ENCODE measurements at places on chromosomes 5 and 9. TPM values are rescaled to one million over a fixed set of nuclear protein-coding genes. Genes with fewer than 3 reads are reported as not detected.

- DNase-seq = peak; percentile 6
Measured at GRCh38 chr5:73312146-73312871, 136.3 kb downstream of the FOXD1 start.

DNA sequence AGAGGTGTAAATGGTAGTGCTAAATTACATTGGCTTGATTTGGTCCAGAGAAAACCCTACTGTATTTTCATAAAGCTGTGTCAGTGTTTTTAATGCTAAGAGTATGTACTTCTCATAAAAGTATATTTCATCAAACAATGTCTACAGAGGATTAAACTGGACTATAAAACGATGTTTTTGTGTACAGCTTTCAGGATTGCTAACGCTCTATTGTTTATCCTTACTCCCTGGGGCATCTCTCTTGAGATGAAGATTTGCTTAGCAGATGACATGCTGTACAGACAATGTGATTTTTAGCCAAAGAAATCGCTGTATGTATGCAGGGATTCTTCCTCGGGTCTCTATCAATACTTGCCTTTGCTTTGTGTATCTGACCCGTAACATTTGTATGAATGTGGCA, 216.0 kb downstream of the FBXL7 start:
- DNase-seq = no peak

DNA sequence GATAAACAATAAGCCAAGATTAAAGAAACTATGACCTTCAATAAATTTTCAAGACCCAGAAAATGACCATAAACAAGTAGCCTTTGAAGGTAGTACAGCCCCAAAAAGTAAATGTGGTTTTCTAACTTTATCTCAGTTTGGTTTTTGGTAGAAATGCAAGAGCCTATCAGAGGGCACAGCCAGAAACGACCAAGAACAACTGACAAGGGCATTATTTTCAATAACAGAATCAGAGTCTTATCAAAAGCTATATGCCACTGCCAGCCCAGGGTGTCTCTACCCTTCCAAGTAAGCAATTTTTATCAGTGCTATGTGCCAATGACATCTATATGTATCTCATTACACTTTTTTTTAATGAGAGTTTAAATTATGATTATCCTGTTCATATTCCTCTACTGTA, 11.8 kb upstream of the SPINK6 start:
- no peak for DNase-seq

- DNase-seq = peak; percentile 51
Measured at GRCh38 chr5:5340206-5340729, 82.2 kb upstream of the ICE1 start.

GRCh38 chr9:137112564-137113384, 1.8 kb downstream of the DPP7 start:
- no peak for DNase-seq

- no peak for DNase-seq
Measured at GRCh38 chr5:171010816-171011215, 149.0 kb downstream of the RANBP17 start.

DNA sequence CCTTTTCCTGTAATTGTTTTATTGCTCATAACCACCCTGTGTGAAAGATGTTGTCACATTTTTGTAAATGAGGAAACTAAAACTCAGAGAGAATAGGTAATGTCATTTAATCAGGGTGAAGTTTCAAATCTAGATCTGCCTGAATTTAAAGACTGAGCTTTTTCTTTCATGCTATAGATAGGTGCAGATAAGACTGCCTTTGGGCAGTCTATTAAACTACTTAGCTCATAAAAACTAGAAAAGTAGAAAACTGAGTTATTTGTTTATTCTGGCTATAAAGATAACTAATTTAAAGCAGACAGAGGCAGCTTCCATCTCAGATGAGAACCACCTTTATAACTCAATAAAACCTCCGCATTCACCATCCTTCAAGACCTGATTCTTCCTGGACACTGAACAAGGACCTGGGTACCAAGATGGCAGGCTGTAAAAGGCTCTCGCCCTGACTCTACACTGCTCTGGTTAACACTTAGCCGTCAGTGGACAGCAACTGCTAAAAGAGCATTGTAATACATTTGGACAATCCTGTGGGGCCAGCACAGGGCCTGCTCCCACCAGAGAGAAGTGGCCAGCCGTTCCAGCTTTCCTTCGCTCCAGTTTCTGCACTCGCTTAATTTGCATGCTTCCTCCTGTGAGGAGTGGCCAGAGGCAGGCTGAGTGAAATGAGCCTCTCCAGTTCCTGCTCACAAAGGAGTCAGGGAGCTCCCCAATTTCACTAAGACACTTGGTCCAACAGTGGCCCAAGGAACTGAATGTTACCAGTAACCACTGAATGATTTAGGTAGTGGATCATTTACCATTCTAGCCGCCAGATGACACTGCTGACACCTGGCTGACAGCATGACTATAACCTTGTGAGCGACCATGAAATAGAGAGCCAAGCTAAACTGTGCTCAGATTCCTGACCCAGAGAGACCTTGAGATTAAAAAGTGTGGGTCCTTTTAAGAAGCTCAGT, 566.4 kb downstream of the EFNA5 start:
- peak; percentile 77 for DNase-seq

GRCh38 chr9:137678202-137678601, 59.4 kb downstream of the EHMT1 start:
- DNase-seq = no peak

- peak; percentile 80 for DNase-seq
Measured at GRCh38 chr9:104863180-104863883, 64.6 kb downstream of the ABCA1 start.

DNA sequence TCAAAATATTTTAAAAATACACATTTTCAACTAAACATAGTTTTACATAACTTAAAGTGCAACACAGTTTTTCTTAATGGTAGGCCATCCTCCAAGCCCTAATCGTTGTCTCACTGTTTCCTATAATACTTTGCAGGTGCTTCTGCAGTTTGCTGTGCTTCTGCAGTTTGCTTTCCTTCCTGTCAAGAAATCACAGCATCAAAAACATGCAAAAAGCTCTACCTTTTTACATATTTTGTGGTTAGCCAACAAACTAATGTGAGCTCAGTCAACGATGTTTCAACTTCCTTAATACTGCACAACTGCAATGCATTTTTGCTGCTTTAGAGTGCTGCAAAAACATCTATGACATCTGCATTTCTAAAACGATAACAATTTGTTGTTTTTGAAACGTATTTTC, 25.2 kb downstream of the EMB start:
- DNase-seq = no peak

Gene MEGF10
- total RNA-seq = not detected

Gene PIP5KL1
- 1.2 TPM for total RNA-seq

Gene IFNA5
- total RNA-seq = not detected

Gene PCDHA12
- total RNA-seq = not detected

Gene DPP7
- total RNA-seq = 290 TPM

Gene PNPLA7
- 0.60 TPM for total RNA-seq

Gene IQGAP2
- 18.6 TPM for total RNA-seq

Gene MXD3
- 55.7 TPM for total RNA-seq

Gene RASGEF1C
- total RNA-seq = not detected

Gene ZDHHC11B
- 5.2 TPM for total RNA-seq

Gene ANKRD20A1
- not detected for total RNA-seq

Gene CCIN
- total RNA-seq = not detected

Gene TBC1D9B
- total RNA-seq = 70.6 TPM

All from HT-29 (cell line).